Dermis microvascular lymphatic vessel endothelial cell (primary cell): ENCODE measurements at places on chromosomes 5 and 9. TPM values are rescaled to one million over a fixed set of nuclear protein-coding genes. Genes with fewer than 3 reads are reported as not detected.

DNA sequence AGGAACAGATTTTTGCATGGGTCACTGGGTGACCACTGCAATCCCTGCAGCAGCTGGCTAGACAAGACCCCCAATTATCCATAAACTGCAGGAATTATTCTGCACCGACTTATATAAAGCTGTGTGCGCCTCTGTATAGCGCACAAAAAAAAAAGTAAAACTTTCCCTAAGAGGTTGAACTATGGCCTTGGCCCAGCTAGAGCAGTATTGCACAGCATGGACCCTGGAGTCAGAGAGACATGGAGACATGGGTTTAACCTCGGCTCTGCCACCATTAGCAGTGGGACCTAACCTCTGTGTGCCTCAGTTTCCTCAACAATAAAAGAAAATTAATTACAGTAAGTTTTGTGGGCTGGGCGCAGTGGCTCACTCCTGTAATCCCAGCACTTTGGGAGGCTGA lies 17.1 kb upstream of the GRPEL2 start:
- no peak for DNase-seq

GRCh38 chr5:11483630-11484029 lies 420.6 kb downstream of the CTNND2 start:
- no peak for DNase-seq

GRCh38 chr5:106587-106986 lies 14.6 kb downstream of the PLEKHG4B start:
- no peak for DNase-seq

GRCh38 chr9:105141146-105141975 lies 103.1 kb upstream of the SLC44A1 start:
- no peak for DNase-seq

GRCh38 chr9:38233796-38234355 lies 158.6 kb upstream of the ALDH1B1 start:
- no peak for DNase-seq

PDLIM4 gene
- 20.7 and 26.7 TPM in 2 replicates for total RNA-seq

GRCh38 chr5:25618821-25619220 lies 974.0 kb upstream of the CDH10 start:
- no peak for DNase-seq
